Right ventricle myocardium superior (tissue), 1 donor: ENCODE measurements at places on chromosomes 4 and X.

- no peak for DNase-seq
These were observed 4.3 kb downstream of the OCIAD2 start for GRCh38 chr4:48902266-48902665.

GRCh38 chrX:105136786-105137185 lies 83.7 kb downstream of the TEX13A start:
- no peak for DNase-seq

- DNase-seq, result no peak
These were observed 18.3 kb upstream of the PDCL2 start for GRCh38 chr4:55610381-55610780.

DNA sequence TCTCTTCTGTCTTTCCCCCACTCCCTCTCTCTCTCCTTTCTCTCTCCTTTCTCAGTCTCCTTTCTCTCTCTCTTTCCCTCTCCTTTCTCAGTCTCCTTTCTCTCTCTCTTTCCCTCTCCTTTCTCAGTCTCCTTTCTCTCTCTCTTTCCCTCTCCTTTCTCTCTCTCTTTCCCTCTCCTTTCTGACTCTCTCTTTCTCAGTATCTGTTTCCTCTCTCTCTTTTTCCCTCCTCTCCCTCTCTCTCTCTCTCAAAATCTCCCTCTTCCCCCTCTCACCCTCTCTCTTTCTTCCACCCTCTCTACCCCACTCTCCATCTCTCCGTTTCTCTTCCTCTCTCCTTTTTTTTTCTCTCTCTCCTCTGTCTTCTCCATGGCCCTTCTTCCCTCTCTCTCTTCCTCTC lies 258.8 kb downstream of the ASMT start:
- DNase-seq, result no peak

DNA sequence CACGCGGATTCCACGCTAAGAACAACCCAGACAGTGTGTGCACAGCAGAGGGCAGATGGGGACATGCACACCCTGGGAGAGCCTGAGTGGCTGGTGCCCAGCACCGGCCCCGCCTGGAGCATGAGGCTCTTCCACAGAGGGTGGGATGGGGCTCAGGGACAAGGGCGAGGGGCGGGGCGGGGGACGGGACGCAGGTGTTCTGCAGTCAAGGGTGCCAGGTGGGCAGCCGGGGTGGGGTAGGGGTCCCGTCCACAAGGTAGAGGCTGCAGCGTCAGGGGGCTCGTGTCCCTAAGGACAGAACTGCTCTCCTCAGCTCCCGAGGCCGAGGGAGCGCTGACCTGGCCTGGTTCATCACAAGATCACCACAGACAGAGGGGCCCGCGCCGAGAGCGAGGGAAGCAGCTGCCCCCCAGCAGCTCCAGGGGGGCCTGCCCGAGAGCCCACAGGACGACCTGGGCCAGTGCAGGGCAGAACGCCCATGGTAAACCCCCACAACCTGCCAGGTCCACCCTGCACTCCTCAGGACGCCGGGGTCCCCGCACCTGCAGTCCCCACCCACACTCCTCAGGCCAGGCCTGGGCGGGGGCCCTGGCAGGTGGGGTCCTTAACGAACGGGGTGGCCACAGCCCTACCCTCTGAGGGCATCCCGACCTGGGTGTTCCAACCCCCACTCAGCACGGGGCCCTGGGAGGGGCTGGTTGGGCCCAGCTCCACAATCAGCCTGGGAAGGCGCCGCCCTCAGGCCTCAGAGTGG lies 26.7 kb downstream of the CTBP1 start:
- DNase-seq, result no peak

GRCh38 chr4:113553082-113553481 lies 208.5 kb downstream of the CAMK2D start:
- no peak for DNase-seq

DNA sequence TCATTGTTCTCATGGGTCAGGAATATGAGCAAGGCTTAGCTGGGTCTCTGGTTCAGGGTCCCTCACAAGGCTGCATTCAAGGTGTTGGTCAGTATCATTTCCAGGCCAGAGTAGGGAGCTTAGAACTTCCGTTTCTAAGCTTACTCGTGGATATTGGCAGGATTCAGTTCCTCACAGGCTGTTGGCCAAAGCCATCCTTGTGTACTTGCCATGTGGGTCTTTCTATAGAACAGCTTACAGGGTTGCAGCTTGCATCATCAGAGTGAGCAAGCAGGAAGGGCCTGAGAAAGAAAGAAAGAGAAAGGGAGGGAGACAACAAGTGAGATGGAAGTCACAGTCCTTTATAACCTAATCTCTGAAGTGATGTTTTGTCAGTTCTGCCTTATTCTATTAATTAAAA lies 5.1 kb upstream of the LIMCH1 start:
- DNase-seq, result no peak

GRCh38 chr4:39710098-39710896 lies 12.4 kb downstream of the UBE2K start:
- DNase-seq, result no peak

GRCh38 chr4:148443512-148444295 lies 1.5 kb upstream of the NR3C2 start:
- peak; percentile 66 for DNase-seq

DNA sequence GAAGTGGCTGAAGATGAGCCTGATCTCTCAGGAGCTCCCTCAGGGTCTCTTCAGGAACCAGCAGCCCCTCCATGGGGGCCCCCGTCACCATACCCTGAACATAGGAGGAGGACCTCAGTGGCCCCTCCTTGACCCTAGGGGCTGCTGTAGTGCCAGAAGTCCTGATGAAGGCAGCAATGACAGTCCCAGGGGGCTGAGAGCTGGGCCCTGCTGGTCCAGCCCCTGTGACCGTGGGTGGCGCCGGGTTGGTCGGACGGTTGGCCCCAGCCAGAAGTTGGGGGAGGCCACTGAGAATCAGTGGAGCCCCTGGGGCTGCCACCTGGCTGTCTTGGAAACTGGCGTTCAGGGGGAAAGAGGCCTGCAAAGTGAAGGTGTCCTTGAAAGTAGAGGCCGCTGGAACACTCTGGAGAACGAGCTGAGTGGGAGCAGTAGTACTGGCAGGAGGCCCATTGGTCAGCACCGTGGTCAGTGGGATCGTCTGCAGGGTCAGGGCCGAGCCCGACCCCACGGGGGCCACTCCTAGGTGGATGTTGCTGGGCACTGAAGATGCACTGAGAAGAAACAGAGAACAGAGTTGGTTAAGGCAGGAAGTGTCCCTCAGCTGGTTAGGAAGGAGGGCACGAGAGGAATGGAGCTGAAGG lies 43.2 kb downstream of the ELF4 start:
- no peak for DNase-seq

DNA sequence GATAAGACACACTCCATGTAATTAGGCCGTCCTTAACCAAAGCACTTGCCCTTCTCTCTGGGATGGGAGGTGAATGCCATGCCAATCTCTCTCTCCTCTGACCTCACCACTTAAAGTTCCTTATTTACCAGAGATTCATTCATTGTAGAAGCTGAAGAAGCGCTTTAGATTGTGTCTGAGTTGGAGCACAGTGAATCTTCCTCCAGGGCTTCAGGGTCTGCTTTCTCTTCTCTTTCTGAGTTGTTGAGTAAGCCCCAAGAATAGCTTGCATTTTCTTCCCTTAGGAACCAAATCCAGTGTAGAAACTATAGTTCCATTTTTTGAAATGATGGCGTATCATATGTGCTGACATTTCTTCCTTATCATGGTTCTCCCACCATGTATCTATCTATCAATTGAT lies 104.5 kb upstream of the MAML3 start:
- DNase-seq, result no peak

GRCh38 chr4:4585012-4585670 lies 43.3 kb upstream of the STX18 start:
- no peak for DNase-seq

- DNase-seq, result peak; percentile 77
These were observed 334.5 kb upstream of the NOCT start for GRCh38 chr4:138680989-138681604.
